CD4-positive, alpha-beta T cell (primary cell): ENCODE measurements at places on chromosomes 6 and 20. TPM values are rescaled to one million over a fixed set of nuclear protein-coding genes. Genes with fewer than 3 reads are reported as not detected.

Gene ARFGAP1
- 120 TPM for total RNA-seq

DNA sequence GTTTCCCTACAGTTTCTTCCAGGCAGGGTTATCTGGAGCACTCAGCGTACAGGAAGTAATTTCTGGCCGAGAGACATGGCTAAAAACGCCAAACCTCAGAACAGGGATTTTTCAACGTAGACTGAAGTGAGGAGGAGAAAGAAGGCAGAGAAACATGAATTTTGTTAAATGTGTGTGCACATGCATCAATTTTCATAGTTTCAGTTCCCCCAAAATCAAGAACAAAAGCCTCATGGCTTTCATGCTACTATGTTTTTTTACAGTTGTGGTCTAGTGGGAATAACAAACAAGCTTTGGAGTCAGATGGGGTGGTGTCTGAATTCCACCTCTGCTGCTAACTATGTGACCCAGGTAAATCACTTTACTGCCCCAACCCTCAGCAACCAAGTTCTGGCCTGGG lies 4.9 kb downstream of the TOMM34 start:
- H3K36me3 ChIP-seq, result peaks cover 68% of the 10 kb centered on the region
- H3K27ac ChIP-seq, result no peak overlapping the region
- no peaks in the 10 kb centered on the region for H3K27me3 ChIP-seq

- H3K4me3 ChIP-seq, result no peak overlapping the region
- no peaks in the 10 kb centered on the region for H3K27me3 ChIP-seq
- no peaks in the 10 kb centered on the region for H3K36me3 ChIP-seq
- peak; percentile 61 for DNase-seq
- H3K4me1 ChIP-seq, result no peaks in the 10 kb centered on the region
These were observed 13.2 kb downstream of the QKI start for GRCh38 chr6:163427498-163428254.

- H3K27ac ChIP-seq, result no peak overlapping the region
- DNase-seq, result peak; percentile 18
- no peak overlapping the region for H3K4me3 ChIP-seq
- no peaks in the 10 kb centered on the region for H3K27me3 ChIP-seq
- H3K36me3 ChIP-seq, result no peaks in the 10 kb centered on the region
These were observed 24.0 kb upstream of the HDAC2 start for GRCh38 chr6:113994934-113995342.

GRCh38 chr6:45818655-45819054 lies 197.0 kb downstream of the CLIC5 start:
- no peak for DNase-seq
- no peaks in the 10 kb centered on the region for H3K36me3 ChIP-seq
- H3K27ac ChIP-seq, result no peak overlapping the region

GRCh38 chr20:59004763-59005522 lies 2.1 kb downstream of the CTSZ start:
- peaks cover 45% of the 10 kb centered on the region for H3K4me1 ChIP-seq
- no peaks in the 10 kb centered on the region for H3K27me3 ChIP-seq
- H3K4me3 ChIP-seq, result peak overlapping the region; percentile 72
- H3K27ac ChIP-seq, result peak overlapping the region; percentile 13
- DNase-seq, result peak; percentile 26
- no peaks in the 10 kb centered on the region for H3K36me3 ChIP-seq

GRCh38 chr6:15264902-15265761 lies 19.3 kb downstream of the JARID2 start:
- H3K27ac ChIP-seq, result no peak overlapping the region
- no peak for DNase-seq
- H3K36me3 ChIP-seq, result no peaks in the 10 kb centered on the region
- H3K4me3 ChIP-seq, result no peak overlapping the region
- H3K27me3 ChIP-seq, result no peaks in the 10 kb centered on the region
